T-cell (primary cell): ENCODE measurements at places on chromosomes 6 and 20. TPM values are rescaled to one million over a fixed set of nuclear protein-coding genes. Genes with fewer than 3 reads are reported as not detected.
A peak's percentile ranks its signal among the peaks of the same experiment; 100 is the strongest.

DNA sequence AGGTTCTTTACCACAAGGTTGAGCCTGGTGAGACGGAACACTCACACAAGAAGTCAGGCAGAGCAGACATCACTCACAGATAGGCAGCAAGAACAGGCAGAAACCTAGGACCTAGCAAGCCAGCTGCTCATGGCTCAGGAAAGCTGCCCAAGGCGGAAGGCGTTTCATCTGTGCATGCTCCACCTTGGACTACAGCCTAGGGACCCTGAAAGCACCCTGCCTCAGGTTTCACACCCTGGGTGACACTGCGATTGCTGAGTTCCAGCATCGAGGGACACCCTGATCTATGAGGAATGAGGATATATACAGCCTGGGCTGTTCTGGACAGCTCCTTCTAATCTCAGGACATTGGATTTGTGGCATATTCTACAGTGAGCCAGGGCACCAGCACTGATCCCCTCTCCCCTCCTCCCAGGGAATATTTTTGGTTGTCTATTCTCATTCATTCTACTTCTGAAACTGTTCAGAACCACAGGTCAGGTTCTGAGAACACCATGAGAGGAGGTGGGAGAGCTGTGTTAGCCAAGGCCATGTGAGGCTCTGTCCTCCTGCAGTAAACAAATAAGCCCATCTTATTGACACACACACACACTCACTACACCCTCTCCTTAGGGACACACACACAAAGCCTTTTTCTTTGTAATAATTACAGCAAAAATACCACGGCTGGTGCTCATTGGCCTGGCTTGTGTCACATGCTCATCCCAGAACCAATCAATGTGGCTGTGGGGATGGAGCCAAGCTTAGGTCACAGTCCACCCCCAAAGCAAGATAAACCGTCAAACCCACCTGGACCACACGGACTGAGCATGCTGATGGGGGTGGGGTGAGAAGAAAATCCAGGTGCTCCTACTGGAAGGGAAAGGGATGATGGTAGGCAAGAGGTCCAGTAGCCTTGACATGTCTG lies 26.3 kb upstream of the PMEPA1 start:
- H3K4me1 ChIP-seq = no peaks in the 10 kb centered on the region
- no peak for DNase-seq
- no peak overlapping the region for H3K4me3 ChIP-seq
- no peaks in the 10 kb centered on the region for H3K36me3 ChIP-seq
- H3K27me3 ChIP-seq = peaks cover 42% of the 10 kb centered on the region
- H3K27ac ChIP-seq = no peak overlapping the region

The DUSP22 gene
- 52.4 TPM for total RNA-seq

The LY6G6C gene
- not detected for total RNA-seq

DNA sequence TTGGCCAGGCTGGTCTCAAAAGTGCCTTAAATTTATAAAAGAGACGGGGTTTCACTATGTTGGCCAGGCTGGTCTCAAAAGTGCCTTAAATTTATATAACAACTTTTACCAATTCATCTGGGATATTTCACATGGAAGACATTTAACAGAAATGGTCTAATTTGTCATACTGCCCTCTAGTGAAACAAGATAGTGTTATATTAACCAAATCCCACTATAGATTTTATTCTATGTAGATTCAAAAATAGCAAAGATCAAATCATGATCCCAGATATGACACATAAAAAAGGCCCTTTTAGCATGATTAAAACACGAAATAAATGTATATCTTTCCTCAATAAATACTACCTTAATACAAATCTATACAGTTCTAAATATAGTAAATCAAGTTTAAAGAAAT lies 102.8 kb upstream of the TFAP2D start:
- DNase-seq = no peak
- no peaks in the 10 kb centered on the region for H3K36me3 ChIP-seq
- no peaks in the 10 kb centered on the region for H3K4me1 ChIP-seq
- H3K27ac ChIP-seq = no peak overlapping the region
- no peak overlapping the region for H3K4me3 ChIP-seq
- no peaks in the 10 kb centered on the region for H3K27me3 ChIP-seq

DNA sequence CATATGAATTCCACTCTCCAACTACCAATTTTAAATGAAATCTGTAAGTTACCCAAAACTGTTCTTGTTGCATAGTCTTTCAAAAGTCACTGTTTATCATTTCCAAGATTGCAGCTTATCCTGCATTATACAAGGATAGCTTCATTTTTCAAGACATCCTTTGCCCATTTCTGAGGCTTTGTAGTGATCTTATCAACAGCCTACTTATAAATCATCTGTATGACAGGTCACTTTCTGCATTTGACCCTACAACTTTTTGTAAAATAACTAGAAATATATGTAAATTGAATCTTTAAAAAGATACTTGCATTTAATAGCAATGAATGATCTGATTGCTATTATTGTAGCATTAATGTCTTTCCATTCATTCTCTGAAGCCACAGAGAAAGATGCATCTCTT lies 521.1 kb downstream of the UTRN start:
- H3K4me1 ChIP-seq = no peaks in the 10 kb centered on the region
- peaks cover 2% of the 10 kb centered on the region for H3K36me3 ChIP-seq
- H3K4me3 ChIP-seq = no peak overlapping the region
- no peaks in the 10 kb centered on the region for H3K27me3 ChIP-seq

GRCh38 chr6:73962884-73963283 lies 266.9 kb downstream of the CD109 start:
- no peaks in the 10 kb centered on the region for H3K36me3 ChIP-seq
- no peak overlapping the region for H3K27ac ChIP-seq
- DNase-seq = no peak

DNA sequence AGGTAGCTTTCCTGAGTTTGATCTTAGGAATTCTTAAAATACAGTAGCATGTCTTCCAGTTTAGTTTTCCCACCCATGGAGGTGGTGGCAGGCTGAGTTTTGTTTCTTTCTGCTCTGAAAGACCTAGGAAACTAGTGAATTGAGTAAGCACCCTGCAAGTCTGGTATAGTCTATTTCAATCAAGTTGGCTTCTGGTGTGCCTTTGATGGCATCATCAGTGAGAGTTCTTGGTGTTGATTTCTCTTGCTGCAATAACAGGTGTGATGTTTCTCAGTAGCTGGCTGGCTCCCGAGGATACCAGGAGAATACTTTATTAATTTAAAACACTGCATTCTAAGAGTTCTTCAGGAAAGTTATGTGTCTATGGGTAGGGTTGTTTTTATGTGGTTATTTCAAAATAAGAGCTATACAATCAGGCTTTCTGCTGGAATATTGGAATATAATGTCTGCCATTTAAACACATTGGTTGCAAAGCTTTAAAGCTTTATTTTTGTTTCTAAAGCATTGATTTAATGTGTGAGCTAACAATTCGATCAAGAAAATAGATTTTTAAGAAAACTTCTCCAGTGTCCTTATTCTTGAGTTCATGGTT lies 19.0 kb downstream of the VAPB start:
- no peak overlapping the region for H3K4me3 ChIP-seq
- DNase-seq = no peak
- peaks cover 8% of the 10 kb centered on the region for H3K4me1 ChIP-seq
- no peaks in the 10 kb centered on the region for H3K36me3 ChIP-seq
- H3K27ac ChIP-seq = peak overlapping the region; percentile 55

GRCh38 chr6:26439151-26440125 lies 866 bp upstream of the BTN3A3 start:
- peaks cover 7% of the 10 kb centered on the region for H3K36me3 ChIP-seq
- no peak for DNase-seq

DNA sequence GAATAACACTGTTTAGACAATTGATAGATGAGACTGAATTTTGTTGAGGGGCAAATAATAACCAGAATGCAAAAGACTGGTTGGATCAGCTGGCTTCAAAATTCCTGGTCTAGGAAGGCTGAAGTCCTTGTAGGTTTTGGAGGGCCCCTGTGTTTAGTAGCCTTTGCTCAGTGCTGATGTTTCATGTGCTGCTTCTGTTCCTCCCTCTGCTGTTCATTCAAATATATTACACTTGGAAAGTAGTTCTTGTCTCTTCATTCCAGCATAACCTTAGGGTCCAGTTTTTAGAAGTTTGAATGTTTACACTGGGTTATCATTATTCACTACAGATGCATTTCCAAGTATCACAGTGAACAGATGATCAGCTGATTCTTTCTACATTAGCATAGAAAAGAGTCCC lies 72.5 kb downstream of the FLRT3 start:
- no peak for DNase-seq
- H3K36me3 ChIP-seq = no peaks in the 10 kb centered on the region
- no peaks in the 10 kb centered on the region for H3K4me1 ChIP-seq
- no peaks in the 10 kb centered on the region for H3K27me3 ChIP-seq

The ERGIC3 gene
- 166 TPM for total RNA-seq

- no peaks in the 10 kb centered on the region for H3K36me3 ChIP-seq
- H3K27me3 ChIP-seq = no peaks in the 10 kb centered on the region
- no peak for DNase-seq
Observed at GRCh38 chr20:57440678-57441509, 49.7 kb downstream of the RBM38 start.

GRCh38 chr6:1700278-1700967 lies 90.7 kb downstream of the FOXC1 start:
- no peak overlapping the region for H3K4me3 ChIP-seq
- no peaks in the 10 kb centered on the region for H3K36me3 ChIP-seq
- no peaks in the 10 kb centered on the region for H3K4me1 ChIP-seq
- no peak for DNase-seq
- H3K27ac ChIP-seq = no peak overlapping the region
- H3K27me3 ChIP-seq = no peaks in the 10 kb centered on the region

The ENPP4 gene
- total RNA-seq = 8.0 TPM

GRCh38 chr6:30326526-30327231 lies at the start of gene TRIM39:
TSS of gene TRIM39 (plus strand) at chr6:30326927. CDS start at chr6:30329318, 2,391 bp downstream.
- H3K4me1 ChIP-seq = peaks cover 35% of the 10 kb centered on the region
- peak within 1 kb of the TSS; percentile 94 for H3K27ac ChIP-seq
- H3K4me3 ChIP-seq = peak within 1 kb of the TSS; percentile 86
- H3K36me3 ChIP-seq = peaks cover 25% of the 10 kb centered on the region

The NAPB gene
- 12.2 TPM for total RNA-seq
